ENCODE measurements at places on chromosomes 16 and 17. TPM values are rescaled to one million over a fixed set of nuclear protein-coding genes. Genes with fewer than 3 reads are reported as not detected.

DNA sequence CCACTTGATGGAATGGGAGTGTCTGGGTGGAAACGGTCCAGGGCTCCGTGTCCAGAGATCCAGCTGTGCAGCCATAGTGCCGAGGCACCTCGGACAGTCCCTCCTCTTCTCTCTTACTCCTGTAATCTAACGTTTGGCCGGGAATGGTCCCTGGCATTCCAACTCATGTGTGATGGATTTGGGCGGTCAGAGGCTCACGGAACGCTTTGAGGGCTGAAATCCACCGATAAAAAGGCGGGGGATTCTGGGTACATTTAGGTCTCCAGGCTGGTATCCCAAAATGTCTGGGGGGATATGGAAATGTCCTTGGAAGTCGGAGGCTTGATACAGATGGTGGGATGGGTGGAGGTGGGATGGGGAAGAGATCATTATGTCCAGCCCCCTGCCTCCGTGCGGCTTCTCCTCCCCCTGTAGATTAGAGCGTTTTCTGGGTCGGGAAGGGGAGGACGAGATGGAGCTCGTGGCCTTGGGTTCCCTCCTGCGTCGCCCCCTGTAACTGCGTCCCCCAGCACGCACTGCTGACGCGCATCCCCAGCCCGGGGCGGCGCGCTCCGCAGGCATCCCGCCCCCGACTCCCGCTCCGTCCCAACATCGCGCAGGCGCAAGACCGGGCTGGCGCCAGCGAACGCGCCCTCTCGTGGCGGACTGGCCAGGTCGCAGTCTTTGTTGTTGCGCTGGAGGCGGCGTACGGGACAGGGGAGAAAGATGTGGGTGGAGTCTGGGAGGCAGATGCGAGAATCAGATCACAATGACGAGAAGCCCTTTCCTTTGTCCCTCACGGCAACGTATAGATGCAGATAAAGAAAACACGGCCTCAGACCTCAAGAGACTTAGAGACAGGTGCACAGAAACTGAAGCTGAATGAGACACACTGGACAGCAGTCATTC lies 4.5 kb upstream of the SGCA start:
- peak; percentile 89 for DNase-seq

DNA sequence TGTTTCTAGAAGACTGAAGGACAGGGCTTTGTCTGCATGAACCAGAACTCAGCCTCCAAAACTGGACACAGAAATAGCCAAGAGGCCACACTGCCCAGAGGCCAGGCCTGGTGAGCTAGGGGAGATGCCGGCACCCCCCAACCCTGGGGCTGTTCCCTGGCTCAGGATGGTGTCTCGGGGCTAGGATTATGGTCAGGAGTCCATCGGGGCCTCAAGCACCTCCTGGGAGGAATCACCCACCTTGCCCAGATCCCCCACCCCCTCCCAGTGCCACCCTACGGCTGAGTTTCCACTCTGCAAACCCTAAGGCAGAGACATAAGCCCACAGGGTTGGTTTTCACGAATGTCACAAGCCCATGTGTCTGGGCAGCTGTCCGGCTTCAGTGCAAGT lies 37.2 kb downstream of the SLC7A5 start:
- DNase-seq, result no peak

SDR42E2 gene
- not detected for total RNA-seq

DNA sequence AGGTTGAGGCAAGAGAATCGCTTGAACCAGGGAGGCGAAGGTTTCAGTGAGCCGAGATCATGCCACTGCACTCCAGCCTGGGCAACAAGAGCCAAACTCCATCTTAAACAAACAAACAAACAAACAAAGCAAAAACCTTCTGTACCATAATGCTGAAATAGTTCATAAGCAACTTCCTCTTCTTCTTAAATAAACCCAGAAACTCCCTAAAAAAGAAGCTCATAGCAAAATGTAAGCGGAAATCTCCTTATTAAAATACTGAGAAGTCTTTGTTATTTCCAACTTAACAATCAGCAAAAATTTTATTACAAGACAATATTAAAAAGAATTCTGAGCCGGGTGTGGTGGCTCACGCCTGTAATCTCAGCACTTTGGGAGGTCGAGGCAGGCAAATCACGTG lies 82.8 kb downstream of the FBXL20 start:
- DNase-seq, result no peak

DNA sequence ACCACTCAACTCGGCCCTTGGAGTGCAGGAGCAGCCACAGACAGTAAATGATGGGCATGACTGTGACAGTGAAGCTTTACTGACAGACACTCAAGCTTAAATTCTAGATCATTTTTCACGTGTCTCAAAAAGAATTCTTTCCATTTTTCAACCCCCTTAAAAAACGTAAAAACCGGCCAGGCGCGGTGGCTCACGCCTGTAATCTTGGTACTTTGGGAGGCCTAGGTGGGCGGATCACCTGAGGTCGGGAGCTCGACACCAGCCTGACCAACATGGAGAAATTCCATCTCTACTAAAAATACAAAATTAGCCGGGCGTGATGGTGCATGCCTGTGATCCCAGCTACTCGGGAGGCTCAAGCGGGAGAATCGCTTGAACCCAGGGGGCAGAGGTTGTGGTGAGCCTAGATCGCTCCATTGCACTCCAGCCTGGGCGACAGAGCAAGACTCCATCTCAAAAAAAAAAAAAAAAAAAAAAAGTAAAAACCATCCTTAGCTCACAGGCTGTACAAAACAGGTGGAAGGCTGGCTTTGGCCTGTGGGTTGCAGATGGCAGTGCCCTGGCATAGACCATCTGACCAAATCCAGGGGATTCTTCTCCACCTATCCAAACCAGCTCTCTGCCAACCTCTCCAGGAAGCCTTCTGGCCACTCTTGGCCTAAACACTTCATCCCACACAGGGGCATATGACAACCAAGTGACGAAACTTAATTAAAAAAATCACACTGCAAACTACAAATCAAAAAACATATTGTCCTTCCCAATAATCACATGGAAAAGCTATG lies 18.3 kb downstream of the TBC1D16 start:
- no peak for DNase-seq

CMTM2 gene
- total RNA-seq, result not detected

ABCC6 gene
- 0.46 TPM for total RNA-seq

DNAAF8 gene
- total RNA-seq, result 0.26 TPM

CCL5 gene
- total RNA-seq, result not detected

DNA sequence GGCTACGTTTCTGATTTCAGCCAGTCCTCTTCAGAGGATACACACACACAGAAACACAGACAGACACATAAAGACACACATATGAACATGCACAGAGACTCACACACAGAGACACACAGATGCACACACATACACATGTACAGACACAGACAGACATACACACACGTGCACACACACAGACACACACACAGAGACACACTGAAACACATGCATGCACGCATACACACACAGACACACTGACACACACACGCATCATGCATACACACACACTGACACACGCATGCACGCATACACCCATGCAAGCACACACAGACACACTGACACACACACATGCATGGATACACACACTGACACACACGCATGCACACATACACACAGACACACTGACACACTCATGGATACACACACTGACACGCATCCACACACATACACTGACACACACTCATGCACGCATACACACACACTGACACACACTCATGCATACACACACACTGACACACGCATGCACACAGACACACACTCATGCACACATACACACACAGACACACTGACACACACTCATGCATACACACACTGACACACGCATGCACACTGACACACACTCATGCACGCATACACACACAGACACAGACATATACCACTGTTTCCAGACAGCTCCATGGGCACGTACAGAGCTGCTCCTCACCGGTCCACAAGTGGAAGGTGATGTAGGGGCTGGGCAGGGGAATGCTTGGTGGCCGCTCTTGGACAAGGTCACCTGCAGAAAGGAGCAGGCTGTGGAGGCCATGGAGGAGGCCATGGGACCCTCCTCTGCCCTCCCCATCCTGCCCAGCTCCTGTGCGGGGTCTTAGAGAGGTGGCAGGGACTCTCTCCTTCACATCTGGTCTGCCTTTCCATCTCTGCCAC lies 30.1 kb upstream of the MFSD6L start:
- DNase-seq, result no peak

KRT26 gene
- total RNA-seq, result not detected

DNA sequence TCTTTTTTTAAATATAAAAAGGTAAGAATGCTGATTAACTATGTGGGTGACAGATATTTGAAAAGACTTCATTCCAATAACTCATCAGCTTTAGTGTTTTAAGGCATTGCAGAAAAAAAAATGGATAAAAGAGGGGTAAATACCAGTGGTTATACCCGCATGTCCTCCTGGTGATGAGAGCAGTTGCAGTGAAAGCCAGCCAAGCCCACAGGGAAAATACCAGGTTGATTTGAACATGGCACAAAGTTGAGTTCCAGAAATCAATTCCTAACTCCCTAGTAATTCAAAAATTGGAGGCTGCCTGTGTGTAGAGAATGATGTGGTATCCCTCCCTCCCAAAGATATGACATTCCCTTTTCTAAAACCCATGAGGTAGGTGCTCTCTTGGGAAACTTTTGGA lies 453.2 kb upstream of the SOX9 start:
- DNase-seq, result no peak

DNA sequence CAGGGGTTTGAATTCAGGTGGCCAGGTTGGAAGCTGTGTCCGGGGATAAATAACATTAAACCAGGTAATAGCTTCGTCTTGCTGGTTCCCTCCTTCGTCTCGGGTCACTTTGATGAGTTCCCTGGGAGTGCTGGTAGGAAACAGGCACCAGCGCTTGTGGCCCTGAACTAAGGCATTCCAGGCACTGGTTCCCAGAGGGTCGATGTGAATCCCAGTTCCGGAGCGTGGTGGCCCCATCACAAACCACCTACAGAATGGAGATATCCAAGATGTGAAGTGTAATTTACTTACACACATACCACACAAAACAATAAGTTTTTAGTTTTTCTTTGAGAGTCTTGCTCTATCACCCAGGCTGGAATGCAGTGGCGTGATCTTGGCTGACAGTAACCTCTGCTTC lies 2.6 kb downstream of the JMJD6 start:
- no peak for DNase-seq

DNA sequence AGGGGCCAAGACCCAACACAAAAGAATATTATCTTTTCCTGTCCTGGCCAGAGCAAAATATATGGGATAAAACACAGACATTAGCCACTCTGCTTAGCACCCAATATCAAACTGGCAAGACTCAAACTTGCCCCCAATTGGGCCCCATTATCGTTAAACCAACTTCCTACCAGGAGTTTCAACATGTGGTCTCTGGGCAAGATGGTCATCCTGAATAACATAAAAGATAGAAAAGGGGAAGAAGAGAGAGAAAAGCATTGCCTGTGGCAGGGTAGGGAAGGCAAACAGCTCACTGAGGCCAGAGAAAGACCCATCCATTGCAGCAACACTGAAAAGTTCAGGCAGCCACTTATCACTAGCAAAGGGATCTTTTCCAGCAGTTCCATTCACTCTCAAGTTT lies 502.1 kb downstream of the KIF2B start:
- no peak for DNase-seq

SULT1A1 gene
- 14.2 TPM for total RNA-seq

TMEM235 gene
- not detected for total RNA-seq

ANKRD40CL gene
- total RNA-seq, result not detected

DNA sequence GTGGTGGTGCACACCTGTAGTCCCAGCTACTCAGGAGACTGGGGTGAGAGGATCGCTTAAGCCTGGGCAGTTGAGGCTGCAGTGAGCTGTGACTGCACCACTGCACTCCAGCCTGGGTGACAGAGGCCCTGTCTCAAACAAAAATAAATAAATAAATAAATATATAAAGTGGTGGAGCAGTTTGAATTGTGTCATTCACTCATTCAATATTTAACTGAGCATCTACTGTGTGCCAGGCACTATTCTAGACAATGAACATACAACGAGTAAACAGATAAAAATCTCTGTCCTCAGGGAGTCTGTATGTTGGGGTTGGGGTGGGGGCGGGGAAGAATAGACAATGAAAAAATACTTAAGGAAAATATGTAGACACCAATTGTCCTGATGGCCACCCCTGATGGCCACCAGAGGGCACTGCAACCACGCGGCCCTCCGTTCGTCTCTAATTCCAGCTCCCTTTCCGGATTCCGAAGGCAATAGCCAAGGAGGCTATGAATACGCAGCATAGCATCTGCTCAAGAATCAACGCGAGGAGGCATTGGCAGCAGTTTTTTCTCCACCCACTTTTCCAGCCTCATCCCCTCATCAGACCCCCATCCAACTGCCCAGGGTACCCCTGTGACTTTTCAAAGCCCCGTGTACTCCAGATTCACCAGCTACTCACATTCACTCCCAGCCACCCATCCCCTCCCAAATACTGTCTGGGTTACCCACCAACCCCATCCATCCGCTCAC lies 21.4 kb downstream of the QPRT start:
- DNase-seq, result peak; percentile 81

HIGD1B gene
- not detected for total RNA-seq

- no peak for DNase-seq
These were observed 52.7 kb downstream of the SREBF1 start for GRCh38 chr17:17783825-17784656.

- no peak for DNase-seq
These were observed 105.2 kb upstream of the ZNF750 start for GRCh38 chr17:82944990-82945389.

- DNase-seq, result no peak
These were observed 4.2 kb downstream of the PYCARD start for GRCh38 chr16:31198207-31198882.

GRCh38 chr16:85527042-85527766 lies 85.9 kb upstream of the GSE1 start:
- no peak for DNase-seq

ITGB4 gene
- 18.0 TPM for total RNA-seq

DNA sequence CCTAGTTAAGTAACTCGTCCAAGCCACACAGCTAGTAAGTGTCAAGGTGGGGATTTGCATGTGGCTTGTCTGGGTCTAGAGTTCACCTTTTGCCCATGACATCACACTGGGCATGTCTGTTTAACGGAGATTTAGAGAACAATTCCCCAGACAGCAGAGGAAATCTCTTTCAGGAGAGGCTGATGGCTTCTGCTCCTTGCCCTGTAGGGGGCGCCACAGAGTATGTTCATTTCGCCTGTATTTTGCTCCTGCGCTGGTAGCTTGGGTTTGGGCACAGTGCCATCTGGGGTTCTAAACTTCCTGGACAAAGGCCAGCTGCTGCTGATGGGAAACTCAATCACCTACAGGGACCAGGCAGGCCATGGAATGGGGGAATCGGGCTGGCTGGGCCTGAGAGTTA lies 20.4 kb downstream of the OTOA start:
- DNase-seq, result peak; percentile 11

TBC1D3 gene
- total RNA-seq, result not detected

DNA sequence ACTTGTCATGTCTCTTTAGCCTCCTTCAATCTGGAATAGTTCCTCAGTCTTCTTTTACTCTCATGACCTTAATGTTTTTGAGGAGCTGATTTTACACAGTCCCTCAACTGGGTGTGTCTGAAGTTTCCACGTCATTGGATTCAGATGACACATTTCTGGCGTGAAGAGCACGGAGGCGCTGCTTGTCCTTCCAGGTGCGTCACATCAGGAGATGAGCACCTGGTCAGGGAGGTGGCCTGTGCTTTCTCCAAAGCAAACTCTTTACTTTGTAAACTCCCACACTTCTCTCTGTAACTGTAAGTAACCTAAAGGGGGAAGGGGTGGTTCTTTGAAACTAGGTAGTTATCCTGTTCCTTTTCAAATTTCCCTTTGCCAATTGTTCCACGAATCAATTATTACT lies 52.5 kb upstream of the MNT start:
- peak; percentile 16 for DNase-seq

ASB16 gene
- total RNA-seq, result not detected

GRCh38 chr16:30663038-30663437 lies 4.8 kb downstream of the FBRS start:
- DNase-seq, result no peak

All from NCI-H460 (cell line).